ENCODE measurements at places on chromosomes 1 and 21.

DNA sequence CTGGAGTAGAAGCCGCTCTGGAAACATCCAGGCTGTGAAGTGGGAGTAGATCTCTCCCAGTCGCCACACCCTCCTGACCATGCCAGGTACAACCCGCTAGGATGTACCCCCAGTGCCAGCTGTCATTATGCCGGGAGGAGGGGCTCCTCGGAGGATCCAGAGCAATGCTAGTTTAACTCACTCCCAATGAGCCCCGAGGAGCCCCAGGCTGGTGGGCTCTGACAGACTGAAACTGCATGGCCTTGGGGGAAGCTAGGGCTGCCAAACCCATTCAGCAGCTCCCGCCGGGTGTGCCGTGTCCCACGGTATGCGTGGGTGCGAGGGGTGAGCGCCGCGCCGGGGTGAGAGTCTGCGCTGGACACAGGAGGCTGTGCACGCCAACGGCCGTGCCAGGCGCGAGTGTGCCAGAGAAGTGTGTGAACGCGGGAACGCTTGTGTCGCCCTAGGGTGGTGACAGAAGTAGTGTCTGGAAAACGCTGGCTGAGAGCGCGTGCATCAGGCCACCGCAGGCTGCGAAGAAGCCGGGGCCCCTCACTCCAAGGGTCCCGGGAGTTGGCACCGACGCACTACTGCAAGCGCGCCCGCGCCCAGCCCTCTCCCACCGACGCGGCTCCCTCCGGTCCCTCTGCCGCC, 177.1 kb upstream of the EDN2 start:
- DNase-seq: peak; percentile 23

DNA sequence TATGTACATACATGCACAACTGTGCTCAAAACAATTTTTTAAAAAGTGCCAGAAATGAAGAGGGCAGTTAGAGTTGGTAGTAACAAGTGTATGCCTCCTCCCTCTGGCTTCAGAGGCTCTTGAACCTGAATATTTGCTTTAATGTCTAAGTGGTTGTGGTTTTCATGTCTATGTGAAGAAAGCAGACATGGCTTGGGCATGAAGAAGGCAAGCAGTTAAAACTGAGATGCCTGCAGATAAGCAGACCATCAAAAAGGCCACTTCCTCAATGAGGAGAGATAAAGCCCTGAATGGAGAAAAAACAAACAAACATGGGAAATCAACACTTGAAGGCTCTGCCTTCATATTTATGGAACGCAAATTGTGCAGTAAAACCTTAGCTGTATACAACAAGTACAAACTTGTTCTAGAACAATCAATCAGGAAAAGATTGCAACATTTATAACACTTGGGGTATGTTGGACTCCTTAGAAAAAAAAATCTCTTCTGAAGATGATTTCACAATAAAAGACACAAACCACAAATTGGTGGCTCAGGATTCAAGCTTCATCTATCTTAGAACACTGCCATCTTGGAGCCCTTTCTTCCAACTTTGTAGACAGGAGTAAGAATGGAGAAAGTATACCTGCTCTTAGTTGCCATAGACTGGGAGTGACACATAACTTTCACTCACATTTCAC, 52.7 kb upstream of the PLA2G4A start:
- no peak for DNase-seq

DNA sequence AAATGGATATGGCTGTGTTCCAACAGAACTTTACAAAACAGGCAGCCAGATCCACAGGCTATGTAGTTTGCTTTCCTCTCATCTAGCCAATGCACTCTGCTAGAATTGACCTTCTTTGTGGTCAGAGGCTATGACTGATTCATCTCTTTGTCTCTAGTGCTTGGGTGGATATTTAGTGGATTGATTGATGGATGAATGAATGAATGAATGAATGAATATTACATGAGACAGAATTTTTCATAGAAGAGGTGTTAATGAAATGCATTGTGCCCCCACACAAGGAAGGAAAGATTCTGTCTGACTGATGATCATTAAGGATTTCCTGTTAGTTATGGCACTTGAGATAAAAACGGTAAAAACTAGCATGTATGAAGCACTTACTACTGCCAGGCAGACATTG, 50.5 kb upstream of the ZYG11A start:
- DNase-seq: peak; percentile 72

DNA sequence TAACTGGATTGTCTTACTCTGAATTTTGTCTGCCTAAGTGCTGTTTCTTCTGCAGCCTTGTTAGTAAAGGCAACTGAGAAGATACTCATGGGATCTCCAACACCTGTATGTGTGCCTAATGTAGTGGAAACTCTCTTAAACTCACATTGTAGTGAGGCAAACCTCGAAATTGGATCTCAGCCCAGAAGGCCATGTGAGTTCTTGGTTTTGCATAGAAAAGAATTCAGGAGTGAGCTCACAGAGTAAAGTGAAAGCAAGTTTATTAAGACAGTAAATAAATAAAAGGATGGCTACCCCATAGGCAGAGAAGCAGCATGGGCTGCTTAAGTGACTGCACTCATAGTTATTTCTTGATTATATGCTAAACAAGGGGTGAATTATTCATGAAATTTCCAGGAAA, 1344.7 kb downstream of the NCAM2 start:
- no peak for DNase-seq
